Activated CD8-positive, alpha-beta memory T cell treated with anti-CD3 and anti-CD28 coated beads, Interleukin-2, amount 50 U/mL, for 4 hours (primary cell): ENCODE measurements at places on chromosomes 3 and 15.

- DNase-seq, result no peak
These were observed 15.6 kb downstream of the THAP10 start for GRCh38 chr15:70876683-70877082.

DNA sequence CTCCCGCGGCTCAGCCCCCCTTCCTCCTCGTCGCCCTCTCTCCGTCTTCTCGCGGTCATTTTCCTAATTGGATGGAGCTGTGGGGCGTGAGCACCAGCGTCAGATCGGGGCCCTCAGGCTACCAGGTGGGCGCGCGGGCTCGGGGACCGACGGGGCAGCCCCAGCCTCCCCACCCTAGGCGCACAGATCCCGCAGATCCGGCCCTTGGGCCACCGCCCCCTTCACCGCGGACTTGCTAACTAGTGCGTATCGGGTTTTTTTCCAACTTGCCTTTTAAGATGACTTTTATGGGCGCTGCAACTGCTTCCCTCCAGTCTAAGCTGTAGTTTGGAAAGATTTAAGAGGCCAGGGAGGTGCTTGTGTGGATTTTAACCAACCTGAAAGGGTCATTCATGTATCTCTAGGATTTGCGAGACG, 1.3 kb downstream of the ZNF710 start:
- DNase-seq, result peak; percentile 26

DNA sequence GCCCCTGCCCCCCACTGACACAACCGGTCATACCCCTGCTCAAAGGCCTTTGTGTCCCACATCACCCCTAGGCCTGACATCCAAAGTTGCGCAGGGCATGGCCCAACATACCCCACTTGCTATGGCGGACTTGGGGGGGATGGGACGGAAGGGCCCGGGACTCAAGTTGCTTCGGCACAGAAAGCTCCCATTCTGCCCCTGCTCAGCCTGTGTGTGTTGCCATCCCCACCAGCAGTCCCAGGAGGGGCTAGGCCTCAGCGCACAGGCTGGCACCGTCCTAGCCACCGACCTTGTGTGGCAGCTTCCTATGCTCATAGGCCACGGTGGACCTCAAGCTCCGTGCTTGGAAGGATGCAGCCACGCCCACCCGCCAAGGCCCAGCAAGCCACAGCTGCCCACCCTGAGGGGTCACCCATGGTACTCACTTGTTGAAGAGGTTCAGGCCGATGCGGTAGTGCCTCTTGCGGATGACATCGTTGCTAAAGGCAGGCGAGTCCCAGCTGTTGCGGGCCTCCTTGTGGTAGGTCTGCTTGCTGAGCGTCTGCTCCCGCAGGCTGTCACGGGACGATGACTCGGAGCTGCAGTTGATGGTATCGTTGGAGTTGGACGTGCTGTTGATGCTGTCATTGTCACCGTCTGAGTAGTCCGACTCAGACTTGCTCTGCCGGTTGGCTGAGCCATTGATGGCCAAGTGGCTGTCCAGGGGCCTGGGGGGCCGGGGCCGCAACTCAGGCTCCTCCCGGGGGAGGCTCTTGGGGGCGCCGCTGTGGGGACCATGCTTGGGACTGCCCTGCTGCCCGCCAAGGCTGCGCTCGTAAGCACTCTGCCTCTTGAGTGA, 93.9 kb upstream of the RPL32 start:
- DNase-seq, result no peak

DNA sequence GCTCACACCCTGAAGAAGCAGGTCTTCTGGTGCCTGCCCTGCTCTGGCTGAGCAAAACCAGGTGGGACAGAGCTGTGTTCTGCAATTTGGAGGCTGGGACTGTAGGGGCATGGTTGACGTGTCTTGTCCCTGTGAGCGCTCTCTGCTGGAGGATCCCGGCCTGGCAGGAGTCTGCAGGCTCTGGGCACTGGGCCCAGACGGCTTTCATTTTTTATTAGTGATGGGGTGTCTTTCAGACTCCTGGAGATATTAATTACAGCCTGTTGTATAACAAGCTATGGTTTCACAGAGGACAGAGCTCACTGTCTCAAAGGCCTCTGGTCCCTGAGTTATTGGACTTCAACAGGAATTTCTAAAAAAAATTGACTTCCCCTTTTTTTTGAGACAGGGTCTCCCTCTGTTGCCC, 29.5 kb upstream of the ZNF710 start:
- DNase-seq, result peak; percentile 40

DNA sequence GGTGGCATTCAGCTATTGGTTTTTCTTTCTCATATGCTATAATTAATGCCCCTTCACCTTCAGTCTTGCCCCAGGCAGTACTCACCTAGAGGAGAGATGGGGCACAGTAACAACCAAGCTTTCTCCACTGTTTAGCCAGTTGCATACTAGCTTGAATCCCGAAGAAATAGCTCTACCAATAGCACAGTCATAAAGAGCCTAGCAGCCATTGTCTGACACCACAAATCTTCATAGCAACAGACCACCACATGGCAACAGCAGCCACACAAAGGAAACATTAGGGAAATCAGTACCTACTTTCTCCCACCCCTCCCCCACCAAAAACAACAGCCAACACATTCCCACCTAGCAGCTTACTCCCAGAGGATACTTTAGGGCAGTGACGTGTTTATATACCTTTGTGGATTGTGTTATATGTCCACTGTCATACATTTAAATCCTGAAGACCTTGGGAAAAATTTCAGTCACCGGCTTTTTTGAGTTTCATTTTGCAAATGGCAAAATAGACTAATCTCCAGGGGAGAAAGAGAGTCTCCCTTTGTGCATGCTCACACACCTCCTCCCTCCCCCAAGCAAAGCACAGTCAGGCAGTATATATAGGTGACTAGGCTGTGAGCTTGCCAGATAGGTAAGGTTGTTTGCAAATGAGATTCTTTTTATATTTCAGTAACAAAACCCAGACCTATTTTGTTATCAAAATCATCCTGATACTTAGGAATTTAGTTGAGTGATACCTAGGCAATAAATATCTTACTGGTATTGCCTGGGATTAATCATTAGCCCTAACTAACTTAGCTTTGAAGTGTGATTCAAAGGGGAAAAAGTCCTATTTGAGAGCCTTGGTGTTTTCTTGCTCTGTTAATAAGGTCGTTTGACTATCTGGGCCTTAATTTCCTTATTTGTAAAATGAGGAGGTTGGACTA, 140.6 kb downstream of the RBPMS2 start:
- DNase-seq, result no peak

DNA sequence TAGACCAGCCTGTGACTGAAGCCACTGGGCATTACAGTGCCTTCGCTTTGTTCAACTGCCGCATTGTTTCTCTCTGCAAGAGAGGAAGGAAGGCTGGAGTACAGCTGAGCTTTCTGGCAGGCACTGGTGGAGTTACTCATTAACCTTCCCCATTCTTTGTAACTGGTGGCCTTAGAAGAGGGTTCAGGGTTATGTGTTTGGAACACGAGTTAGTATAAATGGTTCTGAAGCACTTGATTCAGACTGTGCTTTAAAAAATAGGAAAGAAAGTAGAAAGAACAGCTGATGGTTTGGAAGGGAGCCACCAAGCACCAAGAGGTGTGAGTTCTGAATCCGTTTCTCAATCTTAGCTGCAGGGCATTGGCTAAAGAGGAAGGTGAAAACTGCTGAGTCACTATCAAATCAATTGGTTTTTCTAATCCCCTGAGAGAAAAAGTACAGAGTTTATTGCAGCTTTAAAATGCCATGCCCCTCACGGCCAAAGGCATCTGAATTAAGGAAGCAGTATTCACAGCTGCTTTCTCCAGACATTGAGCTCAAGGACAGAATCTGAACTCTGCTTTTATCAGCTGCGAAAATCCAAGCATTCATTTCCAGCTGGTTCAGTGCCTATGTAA, 3.6 kb downstream of the HGD start:
- no peak for DNase-seq

DNA sequence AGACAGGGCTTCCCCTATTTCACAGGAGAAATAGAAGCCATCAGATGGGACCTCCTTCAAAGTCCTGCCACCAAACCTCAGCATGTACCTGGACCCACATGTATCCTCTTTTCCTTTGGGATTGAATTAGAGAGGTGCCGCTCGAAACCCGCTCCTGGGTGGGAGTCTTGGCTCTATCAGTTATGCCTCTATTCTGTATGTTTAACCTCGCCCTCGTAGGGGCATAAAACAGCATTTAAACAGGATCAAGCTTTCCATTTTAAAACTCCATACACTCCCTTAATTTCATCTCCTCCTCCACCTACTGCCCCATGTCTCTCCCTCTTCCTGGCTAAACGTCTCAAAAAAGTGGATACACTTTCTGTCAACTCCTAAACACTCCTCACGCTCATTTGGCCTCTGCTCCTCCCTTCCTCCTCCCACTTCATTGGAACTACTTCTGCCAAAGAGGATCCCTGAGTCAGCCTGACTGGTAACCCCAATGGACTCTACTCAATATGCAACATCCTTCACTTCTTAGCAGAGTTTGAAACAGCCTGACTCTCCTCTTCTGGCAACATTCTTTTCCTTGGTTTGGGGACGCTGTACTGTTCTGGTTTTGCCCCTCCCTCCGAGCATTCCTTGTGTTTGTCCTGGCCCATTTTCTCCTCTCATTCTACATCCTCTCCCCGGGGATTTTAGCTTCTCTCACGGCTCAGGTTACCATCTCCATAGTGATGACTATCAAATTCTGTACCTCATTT, 23.0 kb upstream of the MUC20 start:
- DNase-seq, result no peak

- DNase-seq, result no peak
These were observed 49.1 kb downstream of the TLNRD1 start for GRCh38 chr15:81049835-81050234.

GRCh38 chr3:34155666-34156065, 357.2 kb downstream of the PDCD6IP start:
- no peak for DNase-seq

GRCh38 chr3:17111586-17111985, 226.8 kb downstream of the PLCL2 start:
- no peak for DNase-seq

DNA sequence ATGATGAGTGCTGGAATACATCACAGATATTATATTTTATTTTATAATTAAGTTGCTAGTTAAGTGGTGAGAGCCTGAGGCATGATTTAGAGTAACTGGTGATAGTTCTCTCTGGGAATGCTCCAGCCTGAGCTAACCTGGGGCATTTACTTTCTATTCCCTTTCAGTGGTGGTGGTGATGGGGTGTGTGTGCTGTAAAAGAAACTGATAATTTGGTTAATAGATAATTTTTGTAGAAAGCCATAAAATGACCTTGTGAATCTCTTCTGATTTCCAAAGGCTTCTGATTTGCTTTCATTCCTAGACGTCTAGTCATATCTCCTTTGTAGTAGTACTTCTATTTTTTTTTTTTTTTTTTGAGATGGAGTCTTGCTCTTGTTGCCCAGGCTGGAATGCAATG, 46.8 kb upstream of the DPPA4 start:
- no peak for DNase-seq

GRCh38 chr3:173502983-173503568, 105.5 kb downstream of the NLGN1 start:
- no peak for DNase-seq

DNA sequence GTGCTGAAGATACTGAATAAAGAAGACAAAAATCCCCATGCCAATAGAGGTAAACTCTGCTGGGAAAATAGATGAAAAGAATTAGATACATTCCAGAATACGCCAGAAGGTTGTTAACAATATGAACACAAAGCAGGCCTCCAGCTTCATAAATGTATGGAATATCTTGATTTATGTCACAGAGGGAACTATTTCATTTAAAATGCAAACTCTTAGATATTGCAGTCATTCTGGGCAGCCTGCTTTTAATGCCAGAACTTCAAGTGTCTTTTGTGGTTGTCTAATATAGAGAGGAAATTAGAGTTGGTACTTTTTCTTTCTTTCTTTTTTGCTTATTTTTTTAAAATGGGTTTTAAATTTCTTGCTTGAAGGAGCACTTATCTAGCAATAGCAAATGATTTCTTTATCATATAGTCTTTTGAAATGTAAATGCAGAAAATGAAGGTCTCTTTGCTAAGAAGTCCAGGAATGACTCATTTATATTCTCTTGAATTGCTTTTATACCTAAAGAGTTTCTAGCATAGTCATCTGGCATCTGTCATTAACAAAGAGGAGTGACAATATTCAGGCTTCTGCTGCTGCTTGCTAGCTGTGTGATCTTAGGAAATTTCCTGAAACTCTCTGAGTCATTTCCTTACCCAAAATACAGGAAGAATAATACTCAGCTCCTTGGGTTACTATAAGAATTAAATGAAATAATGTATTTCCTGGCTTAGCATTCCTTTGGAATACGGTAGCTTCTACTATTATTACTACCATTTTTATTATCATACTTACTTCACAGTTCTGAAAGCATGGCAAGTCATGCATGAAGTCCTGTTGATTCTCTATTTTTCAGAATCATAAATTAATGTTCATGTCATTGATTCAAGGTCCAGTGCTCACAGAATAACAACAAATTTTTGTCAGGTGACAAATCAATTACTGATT, 527.6 kb downstream of the DIPK2A start:
- DNase-seq, result no peak

GRCh38 chr15:61115241-61115640, 113.9 kb downstream of the RORA start:
- DNase-seq, result no peak

DNA sequence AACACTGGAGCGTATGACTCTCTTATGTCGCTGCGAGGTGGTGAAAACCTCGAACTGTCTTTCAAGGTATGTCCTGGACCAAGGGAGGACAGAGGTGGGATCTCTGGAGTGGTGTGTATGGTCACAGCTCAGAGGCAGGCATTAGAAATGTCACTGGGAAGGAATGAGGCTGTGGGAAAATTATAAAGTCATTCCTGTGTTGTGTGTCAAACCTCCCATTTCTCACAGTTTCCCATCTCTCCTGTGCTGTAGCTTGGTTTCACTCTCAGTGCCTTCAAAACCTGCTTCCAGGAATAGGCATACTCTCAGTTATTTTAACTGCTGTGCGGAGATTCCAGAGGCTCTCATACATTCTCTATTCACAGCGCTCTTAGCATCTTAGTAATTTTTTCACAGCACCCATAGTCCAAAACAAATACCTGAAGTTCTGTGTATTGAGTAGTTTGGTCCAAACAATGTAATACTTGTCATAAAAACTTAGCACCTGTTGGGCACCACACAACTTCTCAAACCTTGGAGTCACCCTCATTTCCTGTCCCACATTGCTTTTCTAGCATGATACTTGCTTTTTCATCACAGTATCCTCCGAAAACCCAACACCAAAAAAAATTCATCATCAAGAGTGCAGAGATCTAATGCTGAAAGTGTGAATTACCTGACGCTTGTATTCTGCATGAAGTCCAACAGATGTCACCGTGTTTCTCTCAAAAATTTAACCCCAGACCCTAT, 36.9 kb downstream of the GALNT15 start:
- DNase-seq, result no peak

GRCh38 chr3:158792709-158793108, 9.1 kb upstream of the MFSD1 start:
- no peak for DNase-seq

DNA sequence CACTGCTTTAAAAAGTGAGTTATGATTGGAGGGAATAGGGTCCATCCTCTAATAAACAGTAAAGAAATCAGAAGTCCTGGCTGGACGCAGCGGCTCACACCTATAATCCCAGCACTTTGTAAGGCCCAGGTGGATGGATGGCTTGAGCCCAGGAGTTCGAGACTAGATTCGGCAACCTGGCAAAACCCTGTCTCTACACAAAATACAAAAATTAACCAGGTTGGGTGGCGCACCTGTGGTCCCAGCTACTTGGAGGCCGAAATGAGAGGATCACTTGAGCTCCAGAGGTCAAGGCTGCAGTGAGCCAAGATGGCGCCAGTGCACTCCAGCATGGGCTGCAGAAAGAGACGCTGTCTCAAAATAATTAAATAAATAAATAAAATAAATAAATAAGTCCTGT, 171.2 kb downstream of the POTEB3 start:
- no peak for DNase-seq

GRCh38 chr15:55778932-55779331, 36.0 kb upstream of the PRTG start:
- no peak for DNase-seq
